NCI-H748 treated with DMSO at 0.1 percent for 48 hours (cell line): ENCODE measurements at places on chromosomes 2 and 18.

- no peak for DNase-seq
Observed at GRCh38 chr2:226794751-226795171, 4.9 kb downstream of the IRS1 start.

- DNase-seq: no peak
Observed at GRCh38 chr2:148920559-148920958, 45.5 kb downstream of the KIF5C start.

DNA sequence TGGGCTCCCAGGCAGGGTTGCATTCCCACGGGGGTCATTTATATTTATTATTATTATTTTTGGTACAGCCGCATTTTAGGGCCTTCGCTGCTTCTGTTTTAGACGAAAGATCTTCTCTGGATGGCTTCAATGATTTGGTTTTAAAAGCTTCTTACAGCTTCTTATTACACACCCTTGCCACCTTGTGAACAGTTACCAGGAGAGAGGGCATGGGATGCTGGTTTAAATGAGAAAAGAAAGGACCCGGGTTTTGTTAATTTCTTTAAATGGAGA, 1.7 kb downstream of the SH3RF3 start:
- no peak for DNase-seq

- no peak for DNase-seq
Observed at GRCh38 chr2:53725662-53726061, 41.9 kb upstream of the CHAC2 start.

DNA sequence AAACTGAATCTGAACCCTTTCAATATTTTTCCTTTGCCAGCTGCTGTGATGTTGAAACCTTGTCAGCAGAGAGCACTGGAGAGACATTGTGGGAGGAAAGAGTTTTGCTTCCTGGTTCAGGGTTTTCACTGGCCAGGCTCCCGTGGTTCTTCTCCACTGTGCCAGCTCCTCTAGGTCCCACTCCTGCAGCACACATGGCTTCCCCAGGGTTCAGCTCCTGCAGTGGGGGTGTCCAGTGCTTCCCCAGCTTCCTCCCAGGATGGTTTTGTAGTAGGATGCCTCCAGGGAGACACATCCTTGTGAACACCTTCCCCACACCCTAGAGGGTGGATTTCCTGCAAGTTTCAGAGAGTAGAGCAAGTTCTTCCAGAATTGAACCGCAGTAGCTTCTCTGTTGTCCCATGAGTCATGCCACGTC, 24.0 kb upstream of the SULT1C3 start:
- DNase-seq: no peak

GRCh38 chr18:56112013-56112749, 524.2 kb upstream of the TCF4 start:
- no peak for DNase-seq

GRCh38 chr2:68190991-68191731, 33.5 kb downstream of the PNO1 start:
- DNase-seq: no peak

DNA sequence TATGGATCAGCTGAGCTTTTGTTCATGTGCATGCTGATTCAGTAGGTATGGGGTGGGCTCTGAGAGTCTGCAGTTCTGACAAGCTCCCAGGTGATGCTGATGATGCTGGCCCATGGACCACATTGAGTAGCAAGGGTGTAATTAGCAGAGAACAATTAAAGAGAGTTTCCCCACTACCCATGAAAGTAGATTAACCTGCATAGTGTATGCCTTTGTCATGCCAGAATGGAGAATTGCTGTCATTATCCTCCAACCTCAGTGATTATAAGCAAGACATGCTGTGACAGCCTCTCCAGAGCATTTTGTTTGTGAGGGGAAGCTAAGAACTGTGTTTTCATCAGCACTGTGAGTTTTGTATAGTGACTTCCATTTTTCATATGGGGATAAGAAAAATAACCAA, 59.5 kb upstream of the LYPD1 start:
- peak; percentile 3 for DNase-seq

DNA sequence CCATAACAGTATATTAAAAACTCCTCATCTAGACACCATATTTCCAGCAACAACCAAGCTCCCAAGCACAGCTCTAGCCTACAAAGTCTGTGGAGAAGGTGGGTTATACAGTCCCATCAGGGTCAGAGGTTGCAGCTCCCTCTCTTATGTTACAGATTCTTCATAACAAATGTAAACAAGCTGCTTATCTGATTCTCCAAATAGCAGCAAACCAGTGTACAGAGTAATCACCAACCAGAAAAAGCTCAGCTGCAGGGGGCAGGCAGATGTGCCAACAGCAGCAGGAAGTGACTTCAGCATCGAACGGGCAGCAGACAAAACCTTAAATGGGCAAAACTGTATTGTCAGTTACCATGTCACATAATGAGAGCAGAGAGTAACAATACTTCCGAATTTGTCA, 52.9 kb upstream of the NABP1 start:
- DNase-seq: peak; percentile 23

DNA sequence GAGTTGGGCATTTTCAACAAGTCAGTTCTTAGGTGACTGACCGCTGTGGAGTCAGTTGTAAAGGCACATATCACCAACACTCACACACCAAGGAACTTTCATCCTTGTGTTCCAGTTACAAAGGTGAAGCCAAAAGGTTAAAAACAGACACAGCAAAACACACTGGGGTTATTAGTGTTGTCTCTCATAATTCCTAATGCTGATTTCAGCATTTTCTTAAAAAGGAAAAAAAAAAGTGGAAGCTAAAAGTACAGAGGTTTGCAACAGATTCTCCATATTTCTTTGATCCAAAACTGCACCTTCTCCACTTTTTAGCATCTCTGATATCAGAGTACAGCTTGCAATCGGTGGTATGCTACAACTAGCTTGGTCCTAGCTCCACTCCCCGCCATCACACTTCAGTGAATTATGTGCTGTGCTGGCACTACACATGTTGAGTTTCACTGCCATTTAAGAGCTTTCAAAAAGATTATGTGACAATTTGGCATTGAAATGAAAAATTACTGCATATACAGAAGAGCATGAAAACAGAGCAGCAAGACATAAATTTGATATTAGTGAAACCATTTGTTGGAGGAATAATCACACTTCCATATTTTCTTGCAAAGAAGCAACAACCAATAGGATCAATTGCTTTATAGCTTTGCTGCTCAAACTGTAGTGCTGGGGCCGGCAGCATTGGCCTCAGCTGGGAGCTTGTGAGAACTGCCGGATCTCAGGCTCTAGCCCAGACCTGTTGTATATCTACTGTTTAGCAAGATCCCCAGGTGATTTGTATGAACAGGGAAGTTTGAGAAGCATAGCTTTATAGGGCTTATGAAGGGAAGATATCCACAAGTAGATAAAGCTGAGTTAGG, 62.3 kb upstream of the DAPL1 start:
- DNase-seq: no peak

DNA sequence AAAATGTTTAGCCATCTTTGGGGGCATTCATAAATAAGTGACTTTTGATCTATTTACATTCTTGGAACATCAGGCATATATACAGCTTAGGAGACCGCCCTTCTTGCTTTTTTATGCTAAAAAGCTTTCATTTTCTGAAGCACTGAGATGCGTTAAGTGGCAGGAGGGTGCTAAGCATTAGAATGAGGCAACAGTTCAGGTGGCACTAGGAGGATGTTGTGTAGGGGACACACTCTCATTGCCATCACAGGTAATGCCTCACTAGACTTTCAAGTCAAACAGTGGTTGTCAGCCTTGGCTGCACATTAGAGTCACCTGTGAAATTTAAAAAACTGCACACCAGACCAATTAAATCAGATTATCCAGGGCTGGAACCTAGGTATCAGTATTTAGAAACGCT, 39.1 kb downstream of the EHBP1 start:
- no peak for DNase-seq

- DNase-seq: no peak
Observed at GRCh38 chr2:67689651-67690050, 292.5 kb downstream of the ETAA1 start.

DNA sequence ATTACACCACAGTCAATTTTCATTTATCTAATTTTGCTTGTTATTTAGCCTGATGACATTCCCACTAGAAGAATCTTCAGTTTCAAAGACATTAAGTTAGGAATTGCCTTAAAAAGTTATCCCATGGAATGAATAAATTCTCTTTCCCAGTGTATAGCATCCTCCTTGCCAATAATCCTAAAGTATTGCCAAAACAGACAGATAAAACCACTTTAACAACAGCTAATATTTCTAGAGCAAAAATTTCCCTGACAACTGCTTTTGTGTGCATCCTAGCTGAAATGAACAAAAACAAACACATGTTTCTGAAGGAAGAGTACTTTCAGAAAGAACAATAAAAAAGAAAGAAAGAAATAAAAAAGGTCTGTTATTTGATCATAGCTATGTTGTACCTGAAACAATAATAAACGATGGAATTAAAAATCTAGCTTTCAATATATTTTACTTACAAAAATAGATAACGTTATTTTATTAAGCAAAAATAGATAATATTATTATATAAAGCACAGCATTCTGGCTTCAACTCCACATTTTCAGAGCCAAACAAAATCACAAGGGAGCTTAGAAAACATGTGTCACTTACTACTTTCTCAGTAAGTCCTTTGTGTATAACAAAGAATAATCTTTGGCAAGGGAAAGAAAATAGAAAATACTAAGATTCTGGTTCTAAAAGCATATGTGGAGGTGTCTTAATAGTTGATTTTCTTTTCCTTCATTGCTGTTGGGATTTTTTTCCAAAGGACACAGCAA, 939.0 kb upstream of the CRIM1 start:
- no peak for DNase-seq

GRCh38 chr2:192007581-192008228, 160.8 kb upstream of the CAVIN2 start:
- no peak for DNase-seq

- no peak for DNase-seq
Observed at GRCh38 chr18:9211955-9212354, 75.4 kb downstream of the ANKRD12 start.

GRCh38 chr2:229202646-229203045, 68.4 kb downstream of the PID1 start:
- no peak for DNase-seq

DNA sequence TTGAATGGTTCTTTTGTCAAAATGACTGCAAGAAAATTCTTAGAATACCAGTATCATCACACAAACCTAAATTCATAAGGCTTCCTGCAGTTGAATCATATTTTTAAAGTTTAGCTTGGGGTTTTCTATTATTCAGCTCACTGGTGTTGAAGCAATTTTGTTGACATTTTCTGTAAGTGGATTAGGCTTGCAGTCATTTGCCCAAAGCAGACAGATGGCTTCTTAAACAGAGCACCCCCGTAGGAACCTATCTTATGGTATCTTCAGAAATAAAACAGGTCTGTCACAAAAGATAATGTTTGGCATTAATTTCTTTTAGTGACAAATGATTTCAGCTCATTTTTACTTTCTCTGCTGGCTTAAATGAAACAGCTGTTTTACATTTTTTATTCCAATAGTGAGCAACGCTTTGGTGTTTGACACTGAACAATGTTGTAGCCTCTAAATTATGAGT, 331.1 kb downstream of the PLCL1 start:
- no peak for DNase-seq

DNA sequence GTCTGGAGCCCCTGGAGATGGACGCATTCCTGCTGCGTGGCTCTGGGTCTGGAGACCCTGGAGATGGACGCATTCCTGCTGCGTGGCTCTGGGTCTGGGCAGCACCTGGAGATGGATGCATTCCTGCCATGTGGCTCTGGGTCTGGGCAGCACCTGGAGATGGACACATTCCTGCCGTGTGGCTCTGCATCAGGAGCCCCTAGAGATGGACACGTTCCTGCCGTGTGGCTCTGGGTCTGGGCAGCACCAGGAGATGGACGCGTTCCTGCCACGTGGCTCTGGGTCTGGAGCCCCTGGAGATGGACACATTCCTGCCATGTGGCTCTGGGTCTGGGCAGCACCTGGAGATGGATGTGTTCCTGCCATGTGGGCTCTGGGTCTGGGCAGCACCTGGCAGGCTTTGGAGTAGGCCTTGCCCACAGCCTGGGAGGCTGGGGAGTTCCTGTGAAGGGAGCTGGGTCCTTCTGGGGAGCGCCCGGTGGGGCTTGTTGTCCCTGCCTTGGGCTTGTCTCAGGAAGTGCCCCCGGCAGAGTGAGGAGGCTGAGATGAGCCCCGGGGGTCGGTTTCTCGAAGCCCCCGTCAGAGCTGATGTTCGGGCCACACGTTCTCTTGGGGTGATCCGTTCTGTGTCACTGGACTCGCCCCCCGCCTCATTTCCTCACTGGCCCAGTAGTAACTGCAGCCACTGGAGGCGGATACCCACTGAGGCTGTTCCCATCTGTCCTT, 41.0 kb downstream of the SH3BP4 start:
- no peak for DNase-seq

DNA sequence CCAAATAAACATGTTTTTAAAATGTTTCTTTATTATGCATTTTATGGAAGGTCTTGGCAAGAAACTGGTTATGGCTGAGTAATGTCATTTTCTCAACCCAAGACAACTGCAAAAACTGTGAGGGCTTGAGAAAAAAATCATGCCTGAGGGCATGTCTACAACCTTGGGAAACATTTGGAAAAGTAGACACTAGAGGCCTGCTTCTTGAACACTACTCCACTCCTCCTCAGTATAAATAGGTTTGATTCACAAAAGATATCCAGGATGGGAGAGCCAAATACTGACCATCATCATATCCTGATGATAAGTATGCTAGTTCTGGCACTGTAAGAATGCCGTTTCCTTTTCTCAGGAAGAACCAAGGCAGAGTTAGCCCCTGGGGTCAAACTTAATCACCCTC, 71.1 kb downstream of the OSR1 start:
- DNase-seq: no peak

- peak; percentile 27 for DNase-seq
Observed at GRCh38 chr18:47050468-47050867, 15.0 kb upstream of the ELOA2 start.

- no peak for DNase-seq
Observed at GRCh38 chr18:40124107-40124506, 1830.9 kb upstream of the PIK3C3 start.

GRCh38 chr2:151476287-151476686, 66.6 kb downstream of the RIF1 start:
- no peak for DNase-seq

DNA sequence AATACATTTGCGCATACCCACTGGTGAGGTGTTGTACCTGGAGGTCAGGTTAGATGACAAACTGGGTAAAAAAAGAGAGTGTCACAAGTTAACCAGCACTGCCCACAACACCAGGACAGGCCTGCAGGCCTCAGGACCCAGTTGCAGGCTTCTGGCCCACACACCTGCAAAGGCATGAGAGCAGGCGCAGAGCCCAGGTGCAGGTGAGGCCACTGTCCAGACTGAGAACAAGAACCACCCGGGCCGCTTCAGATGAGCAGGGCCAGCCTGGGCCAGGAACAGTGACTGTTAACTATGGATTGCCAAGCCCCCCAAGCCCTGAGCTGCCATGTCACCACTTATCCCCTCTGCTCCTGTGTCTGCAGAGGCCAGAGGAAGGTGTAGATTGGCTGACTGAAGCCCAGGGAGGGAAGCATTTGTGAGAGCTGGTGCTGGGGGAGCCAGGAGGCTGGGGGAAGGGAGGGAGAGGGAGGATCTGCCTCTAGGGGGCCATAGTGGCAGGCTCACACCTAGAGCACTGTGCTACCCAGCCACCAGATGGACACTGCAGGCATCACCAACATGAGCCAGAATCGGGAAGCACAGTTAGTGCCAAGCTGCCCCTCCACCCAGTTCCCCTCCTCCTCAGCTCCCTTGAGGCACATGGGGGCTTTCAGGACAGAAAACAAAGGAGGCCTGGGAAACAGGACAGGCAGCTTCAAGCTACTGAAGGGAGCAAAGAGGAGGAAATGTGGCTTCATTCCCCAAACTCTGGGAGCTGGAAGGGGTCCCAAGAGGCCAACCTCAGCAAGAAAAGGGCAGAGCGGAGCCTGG, 35.4 kb downstream of the SFXN5 start:
- DNase-seq: no peak
